ENCODE measurements at places on chromosomes 12 and 14.
A peak's percentile ranks its signal among the peaks of the same experiment; 100 is the strongest.

DNA sequence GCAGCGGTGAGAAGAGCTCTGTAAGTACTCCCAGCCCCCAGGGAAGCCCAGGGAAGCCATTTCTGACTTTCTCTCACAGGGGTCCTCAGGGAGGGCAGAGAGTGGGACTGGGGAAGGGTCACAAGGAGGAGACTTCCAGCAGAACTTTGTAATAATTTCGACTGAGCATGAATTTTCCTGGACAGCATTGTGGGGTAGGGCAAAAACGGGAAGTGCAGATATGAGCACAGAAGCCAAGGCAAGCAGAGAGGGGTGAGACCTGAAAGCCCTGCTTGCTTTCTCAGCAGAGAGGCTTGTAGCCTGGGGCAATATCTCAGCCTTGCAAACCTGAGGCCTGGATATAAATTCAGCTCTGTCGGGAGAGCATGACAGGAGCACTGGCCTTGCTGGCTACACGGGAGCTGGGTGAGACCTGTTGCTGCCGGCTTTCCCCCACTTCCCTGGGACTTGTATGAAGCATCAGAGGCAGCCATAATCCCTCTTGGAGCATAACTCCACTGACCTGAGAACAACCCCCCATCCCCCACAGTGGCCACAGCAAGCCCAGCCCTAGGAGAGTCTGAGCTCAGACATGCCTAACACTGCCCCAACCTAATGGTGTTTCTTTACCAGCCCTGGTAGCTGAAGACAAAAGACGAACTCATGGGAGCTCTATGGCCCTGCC is 9.8 kb upstream of the IQSEC3 start:
- DNase-seq = no peak

DNA sequence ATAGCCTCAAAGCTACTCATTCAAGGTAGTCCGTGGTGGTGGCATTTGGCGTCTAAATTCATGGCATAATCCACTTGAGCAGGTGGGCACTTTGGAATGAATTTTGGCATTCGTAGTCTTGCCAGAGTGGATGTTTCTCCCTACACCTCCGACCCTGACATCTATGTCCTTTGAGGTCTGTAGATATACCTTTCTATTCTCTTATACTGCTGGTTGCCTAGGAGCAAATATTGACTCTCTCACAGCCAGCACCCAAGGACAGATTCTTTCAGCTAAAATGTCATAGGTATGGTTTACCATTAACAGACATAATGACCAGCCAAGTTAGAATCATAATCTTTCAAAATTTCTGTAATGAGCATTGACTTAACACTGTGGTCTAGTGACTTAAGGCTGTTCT is 47.4 kb upstream of the FLRT2 start:
- DNase-seq = no peak

GRCh38 chr14:103230021-103230420 is 104.0 kb upstream of the EIF5 start:
- DNase-seq = no peak

DNA sequence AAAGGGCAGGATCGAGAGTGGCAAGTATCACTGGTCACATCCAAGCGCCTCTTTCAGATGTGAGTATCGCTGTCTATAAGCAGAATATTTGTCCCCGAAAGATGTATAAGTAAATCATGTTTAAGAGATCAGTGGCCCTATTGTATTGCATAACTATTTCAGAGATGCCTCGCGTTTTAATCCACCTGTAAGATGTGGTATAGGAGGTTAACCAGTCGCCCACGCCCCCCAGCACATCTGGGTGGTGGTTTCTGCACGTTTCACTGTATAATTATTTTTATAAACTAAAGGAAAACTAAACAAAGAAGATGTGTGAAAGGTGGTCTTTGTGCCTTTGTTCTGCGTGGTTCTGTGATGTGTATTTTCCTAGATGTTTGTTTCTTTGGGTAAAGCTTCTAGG is 28.9 kb downstream of the RIMBP2 start:
- DNase-seq = no peak

DNA sequence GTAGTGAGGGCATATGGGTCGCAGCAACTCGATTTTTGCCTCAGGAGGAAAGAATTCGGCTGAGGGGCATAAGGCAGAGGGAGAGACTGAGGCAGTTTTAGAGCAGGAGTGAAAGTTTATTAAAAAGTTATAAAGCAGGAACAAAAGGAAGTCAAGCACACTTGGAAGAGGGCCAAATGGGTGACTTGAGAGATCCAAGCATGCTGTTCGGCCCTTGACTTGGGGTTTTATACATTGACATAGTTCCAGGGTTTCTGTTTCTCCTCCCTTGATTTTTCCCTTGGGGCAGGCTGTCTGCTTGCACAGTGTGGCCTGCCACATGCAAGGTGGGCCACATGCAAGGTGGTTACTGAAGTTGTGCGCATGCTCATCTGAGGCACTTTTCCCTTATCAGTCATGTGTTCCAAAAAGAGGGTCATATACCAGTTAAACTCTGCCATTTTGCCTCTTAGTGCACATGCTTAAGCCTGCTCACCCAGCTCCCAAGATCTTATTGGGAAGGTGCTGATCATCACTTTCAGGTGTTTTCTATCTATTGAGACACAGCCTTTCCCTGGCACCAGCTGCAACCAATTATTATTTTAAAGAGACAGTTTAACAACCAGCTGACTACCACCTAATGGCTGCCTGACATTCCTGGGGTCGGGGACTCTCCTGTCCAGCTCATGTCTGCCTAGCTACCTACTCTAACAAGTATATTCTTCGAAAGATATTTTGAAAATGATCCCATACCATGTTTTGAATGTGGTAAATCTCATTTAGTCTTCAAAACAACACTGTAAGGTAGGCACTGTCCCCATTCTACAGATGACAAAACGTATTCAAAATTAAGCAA is 19.9 kb downstream of the PTGER2 start:
- DNase-seq = no peak

DNA sequence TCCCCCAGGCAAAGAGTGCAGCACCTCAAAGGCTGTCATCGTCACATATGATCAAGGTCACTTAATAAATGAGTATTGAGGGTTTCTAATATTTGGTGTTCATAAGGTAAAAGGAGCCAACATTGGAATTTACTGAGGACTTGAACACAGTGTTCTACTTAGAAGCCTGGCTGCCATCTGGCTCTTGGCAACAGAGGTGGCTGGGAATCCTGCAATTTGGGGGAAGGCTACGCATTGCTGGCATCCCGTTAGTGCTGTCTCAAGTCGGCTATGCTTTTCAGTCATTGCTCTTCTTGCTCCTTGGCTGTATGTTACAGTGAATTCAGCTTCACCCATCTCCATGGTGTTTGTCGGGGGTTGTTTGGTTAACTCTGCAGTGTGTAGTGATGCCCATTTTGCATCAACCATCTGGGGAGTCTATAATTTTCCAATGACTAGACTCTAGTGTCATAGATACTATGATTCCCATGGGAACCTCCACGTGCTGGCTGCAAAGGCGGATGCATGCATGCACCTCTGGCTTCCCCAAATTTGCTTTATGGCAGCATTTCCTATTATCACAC is 12.9 kb upstream of the SLC24A4 start:
- no peak for DNase-seq

DNA sequence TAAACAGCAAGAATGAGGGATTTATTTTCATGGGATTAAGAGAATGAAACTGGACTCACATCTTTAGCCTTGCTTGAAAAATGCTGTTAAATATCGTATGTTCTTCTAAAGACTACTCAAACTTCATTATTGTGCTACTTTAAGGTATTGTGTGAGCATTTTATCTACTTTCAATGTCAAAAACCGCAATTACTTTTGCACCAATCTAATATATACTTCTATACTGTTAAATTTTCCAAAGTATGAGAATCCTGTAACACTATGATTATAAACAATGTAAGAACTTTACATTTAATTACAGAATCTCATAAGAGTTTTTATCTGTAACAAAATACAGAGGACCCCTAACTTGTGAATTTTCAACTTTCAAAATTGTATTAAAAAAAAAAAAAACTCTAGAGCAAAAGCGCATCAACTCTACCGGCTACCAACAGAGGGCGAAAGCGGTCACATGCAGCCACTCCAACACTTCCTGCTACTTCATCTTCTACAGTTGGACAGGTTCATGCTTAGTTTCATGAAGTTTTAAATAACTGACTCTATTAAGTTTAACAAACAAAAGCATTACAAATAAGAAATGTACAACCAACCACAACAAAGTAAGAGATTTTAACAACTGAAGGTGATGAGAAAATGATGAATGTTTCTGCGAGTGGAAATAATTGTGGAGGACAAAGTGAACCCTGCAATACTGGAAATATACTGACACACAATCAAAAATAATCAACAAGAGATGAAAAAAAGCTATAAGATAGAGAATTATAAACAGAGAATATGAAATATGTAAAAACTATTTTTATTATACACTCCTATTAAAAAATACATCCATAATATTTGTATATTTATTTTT is 210.9 kb downstream of the MED13L start:
- DNase-seq = peak; percentile 78

GRCh38 chr12:55729819-55730818 is 1.3 kb upstream of the CD63 start:
- DNase-seq = peak; percentile 78

DNA sequence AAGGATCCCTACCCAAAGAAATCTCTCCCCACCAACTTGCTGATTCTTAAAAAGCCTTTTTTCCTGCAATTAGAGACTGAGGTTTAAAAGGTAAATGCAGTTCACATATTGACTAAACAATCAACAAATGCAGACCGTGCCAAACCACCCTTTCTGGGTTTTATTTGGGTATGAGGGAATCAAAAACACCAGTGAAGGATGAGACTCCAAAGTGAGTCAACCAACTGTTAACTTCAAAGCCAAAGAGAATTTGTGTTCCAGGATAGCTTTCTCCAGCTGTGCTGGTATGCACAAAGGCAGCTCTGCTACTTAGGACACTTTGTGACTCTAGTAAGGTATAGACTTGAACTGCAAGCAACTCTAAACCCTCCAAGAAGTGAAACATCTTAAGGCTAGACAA is 39.4 kb downstream of the RPS29 start:
- DNase-seq = no peak

DNA sequence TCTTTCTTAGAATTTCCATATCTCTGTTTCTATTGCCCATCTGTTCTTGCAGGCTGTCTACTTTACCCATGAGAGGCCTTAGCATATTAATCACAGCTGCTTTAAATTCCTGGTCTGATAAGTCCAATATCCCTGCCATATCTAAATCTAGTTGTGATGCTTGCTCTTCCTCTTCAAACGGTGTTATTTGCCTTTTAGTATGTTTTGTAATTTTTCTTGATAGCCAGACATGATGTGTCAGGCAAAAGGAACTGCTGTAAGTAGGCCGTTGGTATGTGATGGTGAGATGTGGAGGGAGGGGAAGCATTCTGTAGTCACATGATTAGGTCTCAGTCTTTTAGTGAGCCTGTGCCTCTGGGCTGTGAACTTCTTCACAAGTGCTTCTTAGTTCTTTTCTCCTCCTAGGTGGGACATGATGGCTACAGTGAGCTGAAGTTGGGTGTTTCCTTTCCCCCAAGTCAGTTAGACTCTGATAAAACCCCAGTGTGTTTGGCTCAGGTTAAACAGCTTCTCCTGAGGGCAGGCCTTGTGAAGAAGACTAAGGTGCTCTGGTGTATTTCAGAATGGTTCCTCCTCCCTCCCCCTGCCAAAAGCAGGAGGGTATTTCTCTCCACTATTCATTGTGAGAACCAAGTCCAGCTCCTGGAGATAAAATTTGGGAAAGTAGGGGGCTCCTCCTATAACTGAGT is 195.9 kb upstream of the PARP11 start:
- DNase-seq = no peak

DNA sequence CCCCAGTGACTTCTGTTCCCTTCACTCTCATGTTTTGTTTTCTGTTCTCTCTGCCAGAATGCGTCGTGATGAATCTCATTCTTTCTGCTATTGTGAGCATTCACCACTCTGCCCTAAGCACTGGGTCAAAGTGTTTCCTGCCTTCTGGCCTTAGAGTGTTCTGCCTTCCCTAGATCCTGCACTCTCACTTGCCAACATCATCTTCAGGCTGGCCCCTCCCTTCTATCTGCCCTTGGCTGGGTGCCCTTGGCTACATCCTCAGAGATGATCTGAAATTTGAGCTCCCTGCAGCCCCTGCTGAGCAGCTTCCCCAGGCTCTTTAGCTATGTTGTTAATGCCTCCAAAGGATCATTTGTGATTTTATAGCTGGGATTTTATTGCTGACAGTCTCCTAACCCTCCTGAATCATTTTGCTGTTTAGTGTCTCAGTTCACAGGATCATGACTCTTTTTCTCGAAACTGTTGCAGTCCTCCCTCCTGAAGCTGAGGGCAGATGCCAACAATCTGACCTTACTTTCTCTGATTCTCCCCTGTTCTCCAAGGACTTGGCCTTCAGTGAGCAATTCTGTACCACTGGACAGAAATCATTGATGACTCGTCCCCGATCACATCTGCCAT is 4.5 kb downstream of the DHRS2 start:
- no peak for DNase-seq

- peak; percentile 97 for DNase-seq
These were observed 776 bp downstream of the RDH5 start for GRCh38 chr12:55720894-55721444.

- DNase-seq = no peak
These were observed 7.1 kb upstream of the PGF start for GRCh38 chr14:74962493-74962892.

- no peak for DNase-seq
These were observed 342.2 kb downstream of the ATP23 start for GRCh38 chr12:58283553-58283952.

- DNase-seq = no peak
These were observed 29.7 kb downstream of the ATF7IP start for GRCh38 chr12:14395074-14395778.

- DNase-seq = peak; percentile 100
These were observed 1.2 kb downstream of the CRY1 start for GRCh38 chr12:107091989-107092641.

GRCh38 chr12:122139266-122139665 is 34.8 kb downstream of the IL31 start:
- DNase-seq = no peak

All from ACHN (cell line).